ENCODE measurements at places on chromosomes 3 and 15.

DNA sequence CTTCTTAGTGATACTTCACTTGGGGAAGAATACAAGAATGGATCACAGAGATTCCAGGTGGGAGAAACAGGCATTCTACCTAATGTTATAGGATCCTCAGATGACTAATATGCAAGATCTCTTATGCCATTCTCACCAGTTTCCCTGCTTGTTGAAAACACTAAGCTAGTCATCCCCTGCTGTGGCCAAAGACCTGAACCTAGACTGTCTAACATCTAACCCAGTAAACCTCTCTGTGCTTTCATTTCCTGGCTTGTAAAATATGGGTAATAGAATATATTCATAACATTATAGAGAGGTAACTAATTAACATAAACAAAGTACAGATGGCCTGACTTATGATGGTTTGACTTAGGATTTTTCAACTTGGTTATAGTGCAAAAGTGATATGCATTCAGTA, 776.3 kb downstream of the TUSC7 start:
- no peak for DNase-seq

DNA sequence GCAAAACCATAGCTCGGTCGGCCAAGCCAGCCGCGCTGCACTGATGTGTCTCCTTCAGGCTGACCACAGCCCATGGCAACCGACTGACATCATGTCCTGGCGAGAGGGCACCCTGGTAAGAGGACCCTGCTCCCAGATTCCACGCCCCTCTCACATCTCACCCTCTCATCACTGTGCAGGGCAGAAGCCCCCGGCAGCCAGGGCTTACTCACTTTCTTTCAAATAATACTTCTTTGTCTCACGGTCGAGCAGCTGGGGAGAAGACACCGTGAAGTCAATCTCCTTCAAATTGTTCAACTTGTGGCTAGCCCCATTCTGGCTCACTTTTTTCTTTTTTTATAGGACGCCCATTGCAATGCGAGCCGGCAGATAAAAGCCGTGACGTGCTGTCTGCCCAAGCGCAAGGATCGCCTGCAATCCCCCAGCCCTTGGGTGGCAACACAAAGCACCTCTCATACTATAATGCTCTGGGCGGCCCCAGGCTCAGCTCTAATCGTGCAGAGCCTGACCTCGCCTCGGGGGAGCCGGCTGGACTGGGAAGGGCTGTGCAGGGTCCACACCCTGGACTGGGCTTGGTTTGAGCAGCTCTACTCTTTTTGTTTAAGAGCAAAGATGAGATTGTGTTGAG, 33.6 kb downstream of the VGLL4 start:
- no peak for DNase-seq

- no peak for DNase-seq
Measured at GRCh38 chr15:51193526-51193925, 98.8 kb upstream of the TNFAIP8L3 start.

GRCh38 chr15:90588427-90588826, 58.7 kb downstream of the CRTC3 start:
- DNase-seq, result no peak

DNA sequence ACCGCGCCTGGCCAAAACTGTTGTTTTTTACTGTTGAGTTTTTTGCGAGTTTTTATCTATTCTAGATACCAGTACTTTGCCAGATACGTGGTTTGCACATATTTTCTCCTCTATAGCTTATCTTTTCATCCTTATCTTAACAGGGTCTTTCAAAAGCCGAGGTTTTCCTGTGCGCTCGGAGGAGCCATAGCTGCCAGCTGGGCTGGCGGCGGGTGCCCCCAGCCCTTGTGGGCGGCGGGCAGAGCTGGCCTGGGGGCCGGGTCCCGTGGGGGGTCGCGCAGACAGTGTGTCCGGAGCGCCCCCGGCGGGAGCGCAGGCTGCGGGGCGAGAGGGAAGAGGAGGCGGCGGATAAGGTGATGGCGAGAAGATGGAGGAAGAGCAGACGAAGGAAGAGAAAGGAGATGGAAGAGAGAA, 11.1 kb upstream of the EIF4A2 start:
- no peak for DNase-seq

- DNase-seq, result no peak
Measured at GRCh38 chr3:107666853-107667252, 144.1 kb downstream of the BBX start.

GRCh38 chr3:124246949-124247348, 255.0 kb upstream of the ROPN1 start:
- DNase-seq, result no peak

All from frontal cortex (tissue), 4 donors.